ENCODE measurements at places on chromosomes 1 and 21. TPM values are rescaled to one million over a fixed set of nuclear protein-coding genes. Genes with fewer than 3 reads are reported as not detected.

CFAP107 gene
- total RNA-seq: not detected

GBP3 gene
- total RNA-seq: 21.6 TPM

HFM1 gene
- not detected for total RNA-seq

FCRL6 gene
- total RNA-seq: not detected

FBXO28 gene
- total RNA-seq: 44.2 TPM

ZNF648 gene
- not detected for total RNA-seq

LCE2A gene
- not detected for total RNA-seq

NTNG1 gene
- not detected for total RNA-seq

HES5 gene
- 9.6 TPM for total RNA-seq

TTC39A gene
- 33.6 TPM for total RNA-seq

KDM1A gene
- 78.9 TPM for total RNA-seq

LCE2B gene
- not detected for total RNA-seq

PSMG1 gene
- total RNA-seq: 32.5 TPM

NUP210L gene
- not detected for total RNA-seq

UMODL1 gene
- under 0.01 TPM for total RNA-seq

ACTA1 gene
- 0.37 TPM for total RNA-seq

SPEN gene
- total RNA-seq: 56.4 TPM

FMO2 gene
- total RNA-seq: 47.3 TPM

FAM131C gene
- total RNA-seq: not detected

ADAMTSL4 gene
- total RNA-seq: 4.9 TPM

MSH4 gene
- not detected for total RNA-seq

INAVA gene
- total RNA-seq: 119 TPM

PPFIA4 gene
- total RNA-seq: not detected

All from stomach (tissue), 19 donors.